ENCODE measurements at places on chromosomes 4 and X.

DNA sequence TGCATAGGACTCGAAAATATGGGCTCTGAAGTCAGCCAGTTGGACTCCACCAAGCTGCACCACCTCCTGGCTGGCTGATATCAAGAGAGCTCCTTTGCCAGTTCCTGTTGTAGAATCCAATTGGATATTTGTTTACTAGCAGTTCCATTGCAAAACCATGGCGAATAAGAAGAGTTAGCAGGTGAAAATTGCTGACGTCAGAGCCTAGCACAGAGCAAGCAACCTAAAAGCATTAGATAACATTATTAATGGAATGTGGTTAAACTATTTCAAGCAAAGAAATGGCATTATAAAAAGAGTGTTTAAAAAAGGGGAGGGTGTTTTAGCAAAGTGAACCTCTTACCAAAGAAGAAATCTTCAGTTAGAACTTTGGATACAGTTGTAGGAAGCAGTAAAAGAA is 1816.3 kb upstream of the TENM3 start:
- no peak for DNase-seq

- no peak for DNase-seq
Observed at GRCh38 chr4:131632877-131633276, 1516.2 kb upstream of the PCDH10 start.

- DNase-seq = no peak
Observed at GRCh38 chrX:113390531-113390930, 549.9 kb upstream of the AMOT start.

DNA sequence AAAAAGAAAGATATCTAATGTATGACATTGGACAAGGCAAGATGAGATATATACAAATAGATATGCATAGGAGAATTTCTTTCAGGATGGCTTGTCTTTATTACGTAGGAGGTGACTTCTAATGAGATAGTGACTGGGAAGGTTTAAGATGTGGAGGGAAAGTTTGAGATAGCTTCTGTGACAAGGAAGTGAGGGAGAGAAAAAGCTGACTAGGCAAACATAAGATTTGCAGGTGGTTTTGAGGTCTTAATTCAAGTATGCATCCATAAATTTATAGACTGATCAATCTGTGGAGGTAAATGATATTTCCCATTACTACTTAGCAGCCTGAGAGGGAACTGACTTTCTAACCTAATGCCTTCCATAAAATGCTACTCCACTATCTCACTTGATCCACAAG is 29.0 kb upstream of the MAGEB18 start:
- no peak for DNase-seq
